ENCODE measurements at places on chromosomes 5 and 9.

GRCh38 chr5:17799521-17799920 lies 165.3 kb downstream of the TAF11L14 start:
- DNase-seq, result no peak
- H3K4me1 ChIP-seq, result no peaks in the 10 kb centered on the region
- no peaks in the 10 kb centered on the region for H3K36me3 ChIP-seq
- no peak overlapping the region for H3K4me3 ChIP-seq
- H3K27ac ChIP-seq, result no peak overlapping the region

DNA sequence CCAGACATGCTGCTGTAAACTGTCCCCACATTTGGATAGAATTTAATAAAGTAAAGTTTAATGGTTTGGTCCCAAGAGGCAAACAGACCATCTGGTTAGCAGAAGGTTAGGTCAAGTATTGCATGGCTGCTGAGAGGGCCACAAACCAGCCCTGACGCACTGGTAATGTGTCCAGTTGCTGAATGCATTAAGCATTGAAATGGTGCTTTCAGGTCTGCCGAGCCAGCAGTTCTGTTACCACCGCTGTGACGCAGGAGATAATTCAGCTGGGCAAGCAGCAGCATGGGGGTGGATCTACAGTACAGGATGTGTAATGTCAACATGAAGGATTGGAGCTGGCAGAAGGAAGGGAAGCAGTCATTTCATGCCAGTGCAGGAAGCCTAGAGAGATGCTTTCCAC lies 16.0 kb downstream of the ZNF462 start:
- no peaks in the 10 kb centered on the region for H3K36me3 ChIP-seq
- H3K27me3 ChIP-seq, result no peaks in the 10 kb centered on the region
- DNase-seq, result no peak
- H3K4me1 ChIP-seq, result peaks cover 8% of the 10 kb centered on the region

GRCh38 chr5:60410427-60410826 lies 289.5 kb downstream of the DEPDC1B start:
- no peak overlapping the region for H3K4me3 ChIP-seq
- no peak overlapping the region for H3K27ac ChIP-seq
- no peaks in the 10 kb centered on the region for H3K36me3 ChIP-seq
- DNase-seq, result no peak

DNA sequence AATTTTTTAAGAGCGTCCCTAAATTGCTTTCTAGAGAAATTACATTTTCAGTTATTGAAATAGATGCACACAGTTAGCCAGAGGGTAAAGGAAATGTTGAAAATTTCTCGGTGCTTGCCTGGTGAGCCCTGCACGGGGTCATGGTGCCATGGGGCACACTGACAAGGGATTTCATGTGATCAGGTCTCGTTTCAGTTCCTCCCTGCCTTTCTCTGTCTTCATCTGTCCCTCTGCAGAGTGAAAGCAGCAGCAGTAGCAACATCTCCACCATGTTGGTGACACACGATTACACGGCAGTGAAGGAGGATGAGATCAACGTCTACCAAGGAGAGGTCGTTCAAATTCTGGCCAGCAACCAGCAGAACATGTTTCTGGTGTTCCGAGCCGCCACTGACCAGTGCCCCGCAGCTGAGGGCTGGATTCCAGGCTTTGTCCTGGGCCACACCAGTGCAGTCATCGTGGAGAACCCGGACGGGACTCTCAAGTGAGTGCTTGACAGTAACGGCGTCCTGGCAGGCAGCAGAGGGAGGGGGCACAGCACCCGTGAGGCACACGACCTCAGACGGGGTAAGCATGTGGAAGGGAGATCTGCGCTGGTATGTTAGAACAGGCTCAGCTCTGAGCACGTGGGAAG lies 89.1 kb upstream of the OTULINL start:
- H3K36me3 ChIP-seq, result no peaks in the 10 kb centered on the region
- no peaks in the 10 kb centered on the region for H3K4me1 ChIP-seq
- H3K27ac ChIP-seq, result no peak overlapping the region
- no peaks in the 10 kb centered on the region for H3K27me3 ChIP-seq
- DNase-seq, result no peak

DNA sequence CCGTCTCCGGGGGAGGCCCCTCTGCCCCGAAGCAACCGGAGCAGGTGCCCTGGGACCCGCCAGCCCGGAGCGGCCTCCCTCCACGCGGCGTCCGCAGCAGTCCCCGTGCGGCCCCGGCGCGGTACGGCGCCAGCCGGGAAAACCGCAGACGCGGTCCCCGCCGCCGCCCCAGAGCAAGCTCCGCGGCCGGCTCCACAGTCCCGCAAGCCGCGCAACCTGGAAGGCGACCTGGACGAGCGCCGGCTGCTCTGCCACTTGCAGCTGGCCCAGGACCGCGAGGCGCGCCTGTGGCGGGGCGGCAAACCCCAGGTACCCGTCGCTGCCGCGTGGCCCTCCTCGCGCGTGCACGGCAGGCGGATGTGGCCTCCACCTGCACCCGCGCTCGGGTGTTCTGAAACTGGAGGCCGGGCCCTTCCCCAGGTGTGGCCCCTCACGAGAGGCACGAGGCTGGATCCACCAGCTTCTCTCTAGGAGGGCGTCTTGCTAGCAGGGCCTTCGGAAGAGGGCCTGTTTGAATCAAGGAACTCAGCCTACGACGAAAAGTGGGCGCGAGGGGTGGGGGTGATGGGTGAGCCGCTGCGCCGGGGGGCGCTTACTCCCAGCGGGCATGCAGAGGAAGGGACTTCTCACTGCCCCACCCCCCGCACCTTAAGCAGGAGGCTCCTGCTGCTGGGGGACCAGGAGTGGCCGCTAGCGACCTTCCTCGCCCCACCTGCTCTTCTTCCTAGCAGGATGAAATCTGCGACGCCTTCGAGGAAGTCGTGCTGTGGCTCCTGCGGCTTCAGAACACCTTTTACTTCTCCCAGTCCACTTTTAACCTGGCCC lies 602 bp downstream of the CCNI2 start:
- H3K4me1 ChIP-seq, result no peaks in the 10 kb centered on the region
- no peak overlapping the region for H3K27ac ChIP-seq
- H3K36me3 ChIP-seq, result no peaks in the 10 kb centered on the region

DNA sequence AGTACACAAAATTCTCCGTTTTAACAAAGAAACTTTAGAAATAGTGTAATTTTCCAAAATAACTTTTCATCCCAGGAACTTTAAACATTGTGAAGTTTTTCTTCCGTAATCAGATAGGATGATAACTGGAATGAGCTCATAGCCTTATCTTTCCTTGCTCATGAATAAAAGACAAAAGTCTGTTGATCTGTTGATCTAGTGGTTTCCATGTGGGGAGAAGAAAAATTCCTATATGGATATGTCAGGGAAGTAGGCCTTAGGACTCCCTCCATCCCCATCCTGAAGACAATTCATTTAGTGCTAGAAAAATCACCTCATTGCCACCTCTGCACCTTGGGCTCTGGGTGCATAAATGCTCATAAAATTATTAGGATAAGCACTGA lies 266.6 kb downstream of the SMARCA2 start:
- no peaks in the 10 kb centered on the region for H3K4me1 ChIP-seq
- DNase-seq, result no peak
- no peak overlapping the region for H3K4me3 ChIP-seq
- no peaks in the 10 kb centered on the region for H3K36me3 ChIP-seq
- no peaks in the 10 kb centered on the region for H3K27me3 ChIP-seq

DNA sequence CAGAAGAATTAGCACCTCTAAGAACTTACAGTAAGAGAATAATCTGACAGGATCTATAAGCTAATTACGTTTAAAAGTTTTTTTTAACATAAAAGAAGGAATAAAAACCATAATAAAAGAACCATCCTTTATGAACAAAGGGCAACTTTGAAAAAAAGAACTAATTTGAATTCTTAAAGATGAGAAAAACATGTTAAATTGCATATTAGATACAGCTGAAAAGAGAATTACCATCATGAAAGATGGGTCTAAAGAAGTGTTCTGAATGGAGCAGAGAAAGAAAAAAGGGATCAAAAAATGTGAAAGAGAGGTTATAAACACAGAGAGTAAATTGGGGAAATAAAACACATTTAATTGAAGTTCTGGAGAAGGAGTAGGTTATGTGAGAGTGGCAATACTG lies 45.8 kb upstream of the IFNK start:
- no peak for DNase-seq
- H3K36me3 ChIP-seq, result no peaks in the 10 kb centered on the region
- H3K4me3 ChIP-seq, result no peak overlapping the region
- no peaks in the 10 kb centered on the region for H3K27me3 ChIP-seq
- no peak overlapping the region for H3K27ac ChIP-seq
- H3K4me1 ChIP-seq, result no peaks in the 10 kb centered on the region
